ENCODE measurements at places on chromosomes 6 and 20.

GRCh38 chr6:83514466-83514865 is 2.1 kb downstream of the PRSS35 start:
- DNase-seq, result no peak

DNA sequence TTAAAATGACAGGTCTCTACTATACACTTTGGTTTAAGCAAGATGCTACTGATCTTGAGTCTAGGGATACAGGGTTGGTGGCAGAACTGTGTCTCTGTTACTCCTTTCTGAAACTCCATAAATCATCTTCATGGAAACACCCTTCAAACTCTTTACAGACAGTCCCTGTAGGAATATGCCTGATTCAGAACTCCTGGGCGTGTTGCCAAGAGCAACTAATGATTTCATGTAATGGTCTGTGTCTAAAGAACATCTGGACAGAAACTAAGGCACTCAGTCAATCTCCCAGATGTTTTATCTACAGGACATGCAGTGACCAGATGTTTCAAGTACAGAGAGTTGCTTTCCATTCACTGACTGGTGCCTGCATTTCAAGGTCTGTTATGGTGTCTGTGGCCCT is 464.4 kb upstream of the CHD6 start:
- DNase-seq, result no peak

GRCh38 chr6:36691011-36691410 is 6.6 kb upstream of the RAB44 start:
- DNase-seq, result no peak

GRCh38 chr6:91562955-91563354 is 976.1 kb upstream of the MAP3K7 start:
- DNase-seq, result no peak

GRCh38 chr6:109662192-109662591 is 28.8 kb downstream of the AK9 start:
- DNase-seq, result no peak

- no peak for DNase-seq
These were observed 19.5 kb downstream of the MAP1LC3A start for GRCh38 chr20:34578025-34578424.

DNA sequence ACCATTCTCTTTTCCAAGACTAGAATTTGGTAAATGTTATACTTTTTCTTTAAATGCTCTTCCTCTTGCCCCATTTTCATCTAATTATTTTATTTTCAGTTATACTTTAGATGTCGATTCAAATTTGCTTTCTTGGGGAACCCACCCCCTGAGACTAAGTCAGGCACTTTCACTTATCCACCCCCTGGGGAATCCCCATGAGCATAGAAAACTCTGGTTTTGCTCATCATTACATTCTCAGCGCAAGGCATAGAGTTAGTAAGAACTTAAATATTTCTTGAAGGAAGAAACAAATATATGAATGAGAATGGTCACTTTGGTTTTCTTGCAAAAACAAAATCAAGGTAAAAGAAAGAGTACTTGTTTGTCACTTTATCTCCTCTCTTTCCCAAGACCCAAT is 25.1 kb upstream of the HSF2 start:
- DNase-seq, result no peak

DNA sequence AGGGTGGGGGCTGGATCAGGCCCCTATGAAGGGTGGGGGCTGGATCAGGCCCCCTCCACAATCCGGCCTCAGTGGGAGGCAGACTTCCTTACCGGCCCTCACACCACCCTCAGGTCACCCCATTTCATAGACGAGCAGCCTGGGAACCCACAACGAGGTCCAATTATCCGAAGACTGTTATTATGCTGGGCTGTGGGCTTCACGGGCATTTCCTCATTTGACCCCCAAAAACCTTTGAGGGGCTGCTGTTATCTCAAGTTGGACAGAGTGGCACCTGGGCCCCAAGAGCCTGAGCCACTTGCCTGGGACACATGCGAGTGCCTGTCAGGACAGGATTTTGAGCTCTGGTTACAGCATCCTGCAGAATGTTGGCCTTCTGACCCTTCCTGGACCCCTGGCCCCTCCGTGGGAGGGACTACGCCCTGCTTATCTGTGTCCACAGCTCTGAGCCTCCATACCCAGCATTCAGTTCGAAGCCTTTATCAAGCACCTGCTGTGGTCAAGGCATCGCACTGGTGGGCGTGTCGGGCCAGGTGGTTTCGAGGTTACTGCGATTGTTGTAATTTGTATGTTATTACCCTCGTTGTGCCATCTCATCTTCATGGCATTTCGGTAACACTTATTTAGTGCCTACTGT is 34.5 kb upstream of the PCMTD2 start:
- no peak for DNase-seq

DNA sequence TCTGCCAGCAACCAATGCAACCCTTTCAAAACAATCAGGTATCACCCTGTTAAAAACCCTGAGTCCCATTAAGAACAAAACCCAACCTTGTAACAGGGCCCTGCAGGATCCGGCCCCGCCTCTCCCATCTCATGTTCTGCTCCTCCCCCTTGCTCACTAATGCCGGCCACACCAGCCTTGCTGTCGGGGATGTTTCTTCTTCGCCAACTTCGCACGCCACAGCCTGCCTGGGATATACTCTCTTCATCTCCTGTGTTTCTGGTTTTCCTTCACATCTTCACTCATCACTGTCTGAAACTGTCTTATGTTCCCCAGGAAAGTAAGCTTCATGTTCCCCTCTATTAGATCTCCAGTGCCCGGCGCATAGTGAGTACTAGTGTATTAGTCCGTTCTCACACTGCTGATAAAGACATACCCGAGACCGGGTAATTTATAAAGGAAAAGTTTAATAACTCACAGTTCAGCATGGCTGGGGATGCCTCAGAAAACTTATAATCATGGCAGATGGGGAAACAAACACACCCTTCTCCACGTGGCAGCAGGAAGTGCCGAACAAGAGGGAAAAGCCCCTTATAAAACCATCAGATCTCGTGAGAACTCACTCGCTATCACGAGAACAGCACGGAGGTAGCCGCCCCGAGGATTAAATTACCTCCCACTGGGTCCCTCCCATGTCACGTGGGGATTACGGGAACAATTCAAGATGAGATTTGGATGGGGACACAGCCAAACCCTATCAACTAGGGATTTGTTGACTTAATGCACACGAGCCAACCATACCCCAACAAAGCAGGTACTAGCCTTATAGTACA is 5.1 kb downstream of the TP53RK start:
- DNase-seq, result no peak

DNA sequence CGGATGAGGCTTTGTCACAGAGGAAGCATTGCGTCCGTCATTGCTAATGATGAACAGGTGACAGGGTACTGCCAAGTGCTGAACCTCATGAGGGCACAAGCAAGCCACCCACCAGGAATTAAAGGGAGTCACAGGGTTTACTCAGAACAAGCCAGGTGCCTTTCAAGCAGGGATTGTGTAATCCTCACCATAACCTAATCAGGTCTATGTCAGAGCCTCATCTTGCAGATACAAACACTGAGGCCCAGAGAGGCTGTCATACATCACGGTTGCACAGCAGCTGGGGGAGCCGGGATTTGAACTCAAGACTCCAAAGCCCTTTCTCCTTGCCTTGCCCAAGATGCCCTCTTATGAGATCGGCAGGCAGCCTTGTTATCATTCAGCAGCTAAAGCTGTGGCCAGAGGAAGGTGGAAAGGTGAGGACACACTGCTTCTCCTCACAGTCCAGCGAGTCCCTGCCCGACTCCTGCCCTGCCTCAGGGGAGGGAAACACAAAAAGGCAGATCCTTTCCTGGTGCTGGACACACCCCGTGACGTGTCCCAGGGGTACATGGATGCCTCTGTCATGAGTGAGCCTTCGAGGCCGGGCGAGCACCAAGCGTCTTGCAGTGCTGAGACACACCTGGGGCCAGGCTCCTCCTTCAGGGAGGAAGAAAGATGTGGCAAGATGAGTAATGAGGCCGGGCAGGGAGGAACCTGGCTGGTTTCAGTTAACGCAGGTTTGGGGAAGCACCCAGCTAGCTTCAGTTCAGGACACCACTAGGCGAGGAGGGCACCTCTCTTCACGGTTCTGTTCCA is 214.9 kb downstream of the LY86 start:
- no peak for DNase-seq

DNA sequence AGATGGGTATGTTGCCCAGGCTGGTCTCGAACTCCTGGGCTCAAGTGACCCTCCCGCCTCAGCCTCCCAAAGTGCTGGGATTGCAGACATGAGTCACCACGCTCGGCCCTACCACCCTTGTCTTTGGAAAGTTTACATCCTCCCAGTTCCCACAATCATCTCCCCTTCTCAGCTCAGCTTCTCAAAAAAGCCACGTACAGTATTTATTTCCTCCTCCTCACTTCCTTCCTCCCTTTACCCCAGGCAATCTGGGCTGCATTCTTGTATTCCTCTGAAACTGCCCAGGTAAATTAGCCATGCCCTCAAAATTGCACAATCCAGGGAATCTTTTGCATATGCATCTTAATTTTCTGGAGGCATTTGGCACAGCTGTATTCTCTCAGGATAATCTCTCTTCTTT is 7.4 kb upstream of the SLC23A2 start:
- no peak for DNase-seq

- no peak for DNase-seq
These were observed 61.2 kb downstream of the IGF2R start for GRCh38 chr6:160030103-160030502.

DNA sequence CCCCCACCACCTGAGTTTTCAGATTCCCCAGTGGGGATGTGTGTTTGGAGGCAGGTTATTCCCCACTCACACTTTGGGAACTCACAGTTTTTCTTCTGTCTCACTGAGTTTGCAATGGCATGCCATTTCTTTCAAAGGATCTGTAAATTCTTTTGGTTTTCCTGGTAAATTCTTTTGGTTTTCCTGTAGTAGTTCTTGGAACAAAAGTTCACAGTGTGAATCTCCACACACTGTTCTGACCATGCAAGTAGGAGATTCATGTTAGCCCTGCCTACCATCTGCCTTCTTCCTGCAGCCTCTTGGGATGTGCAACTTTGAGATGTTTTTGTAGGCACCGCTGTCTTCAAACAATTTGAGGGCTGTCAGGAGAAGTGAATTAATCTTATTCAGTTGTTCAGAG is 165.6 kb upstream of the OGFRL1 start:
- no peak for DNase-seq

GRCh38 chr6:107730106-107730505 is 94.0 kb downstream of the SCML4 start:
- no peak for DNase-seq

- no peak for DNase-seq
These were observed 257.1 kb upstream of the KCNG1 start for GRCh38 chr20:51280047-51280446.

- DNase-seq, result no peak
These were observed 80.3 kb downstream of the TBC1D7 start for GRCh38 chr6:13248053-13248452.

GRCh38 chr6:96809119-96809518 is 28.2 kb downstream of the GPR63 start:
- no peak for DNase-seq

DNA sequence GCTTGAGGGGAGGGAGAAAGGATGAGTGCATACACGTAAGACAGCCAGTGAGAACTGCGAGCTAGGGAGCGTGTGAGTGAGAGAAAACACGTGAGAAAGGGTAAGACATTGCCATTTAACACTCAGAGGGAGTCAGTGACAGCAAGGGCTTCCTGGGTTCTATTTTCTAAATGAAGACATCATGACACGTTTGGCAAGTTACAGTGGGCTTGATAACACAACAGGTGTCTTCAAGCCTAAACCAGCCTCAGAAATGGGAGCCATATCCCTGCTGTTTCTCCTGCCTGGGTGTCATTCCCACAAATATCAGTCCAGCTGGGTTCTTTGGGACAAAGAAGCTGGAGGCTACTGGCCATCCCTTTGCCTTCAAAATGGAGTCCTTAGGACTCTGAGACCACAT is 16.9 kb upstream of the MOCS1 start:
- no peak for DNase-seq

- no peak for DNase-seq
These were observed 636 bp downstream of the ELOVL2 start for GRCh38 chr6:11043378-11043960.

DNA sequence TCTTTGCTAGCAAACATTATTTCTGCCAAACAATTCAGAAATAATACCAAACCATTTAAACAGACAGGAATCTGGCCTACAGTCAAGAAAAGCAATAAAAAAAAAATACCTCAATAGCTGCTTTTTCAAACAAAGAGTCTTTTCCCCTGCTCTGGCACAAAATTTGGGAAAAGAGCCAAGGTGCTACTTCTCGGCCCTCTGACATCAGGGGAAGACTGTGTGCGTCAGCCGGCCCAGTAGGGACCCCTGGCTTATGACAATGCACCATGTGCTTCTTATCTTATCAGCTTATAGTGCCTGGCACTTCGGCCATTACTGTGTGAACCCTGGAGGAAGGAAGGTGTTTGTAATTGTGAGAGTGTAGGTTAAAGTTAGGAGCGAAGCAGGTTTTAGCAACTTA is 89.4 kb downstream of the PDE10A start:
- no peak for DNase-seq

- no peak for DNase-seq
These were observed 97.2 kb downstream of the DACT2 start for GRCh38 chr6:168222115-168223043.
